ENCODE measurements at places on chromosomes 12 and 14. TPM values are rescaled to one million over a fixed set of nuclear protein-coding genes. Genes with fewer than 3 reads are reported as not detected.
A peak's percentile ranks its signal among the peaks of the same experiment; 100 is the strongest.

The ST8SIA1 gene
- 0.39 TPM for total RNA-seq

The WNT1 gene
- total RNA-seq, result 0.60 TPM

The FAM90A1 gene
- 0.14 TPM for total RNA-seq

The PCED1B gene
- total RNA-seq, result 49.9 TPM

The MGP gene
- total RNA-seq, result not detected

The CRADD gene
- total RNA-seq, result 10.7 TPM

The NPFF gene
- not detected for total RNA-seq

The FBLN5 gene
- 6.2 TPM for total RNA-seq

The KLHL33 gene
- total RNA-seq, result not detected

The ZC2HC1C gene
- total RNA-seq, result 1.5 TPM

The HSPB8 gene
- total RNA-seq, result not detected

The STRAP gene
- total RNA-seq, result 144 TPM

The NRDE2 gene
- 23.2 TPM for total RNA-seq

The NYNRIN gene
- total RNA-seq, result 0.34 TPM

The PRB2 gene
- total RNA-seq, result not detected

The RAN gene
- total RNA-seq, result 1,905 TPM

The RABGGTA gene
- 33.9 TPM for total RNA-seq

GRCh38 chr14:91858536-91859275 lies 8.6 kb downstream of the TC2N start:
- DNase-seq, result no peak

GRCh38 chr12:40248585-40249297 lies 23.9 kb downstream of the LRRK2 start:
- DNase-seq, result no peak

DNA sequence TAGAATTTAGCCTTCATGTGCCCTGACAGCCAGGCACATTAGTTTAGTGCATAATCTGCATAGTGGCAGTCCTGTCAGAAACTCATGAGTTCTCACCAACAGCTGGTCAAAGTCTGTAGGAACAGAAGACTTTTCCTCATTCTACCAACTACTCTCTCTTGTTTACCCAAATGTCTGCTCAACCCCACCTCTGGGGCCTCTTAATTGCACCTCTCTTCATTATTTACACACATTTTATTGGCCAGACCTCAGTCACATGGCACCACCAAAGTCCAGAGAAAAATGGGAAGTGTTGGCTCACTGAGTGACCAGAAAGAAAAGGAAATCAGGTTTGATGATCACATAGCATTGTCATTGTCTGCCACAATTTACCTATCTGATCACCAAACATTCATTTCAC lies 114.6 kb upstream of the PLXNC1 start:
- no peak for DNase-seq

GRCh38 chr12:51749986-51750317 lies 98.6 kb downstream of the FIGNL2 start:
- DNase-seq, result no peak

- no peak for DNase-seq
Measured at GRCh38 chr12:99287136-99287535, 360.4 kb upstream of the GARIN6 start.

DNA sequence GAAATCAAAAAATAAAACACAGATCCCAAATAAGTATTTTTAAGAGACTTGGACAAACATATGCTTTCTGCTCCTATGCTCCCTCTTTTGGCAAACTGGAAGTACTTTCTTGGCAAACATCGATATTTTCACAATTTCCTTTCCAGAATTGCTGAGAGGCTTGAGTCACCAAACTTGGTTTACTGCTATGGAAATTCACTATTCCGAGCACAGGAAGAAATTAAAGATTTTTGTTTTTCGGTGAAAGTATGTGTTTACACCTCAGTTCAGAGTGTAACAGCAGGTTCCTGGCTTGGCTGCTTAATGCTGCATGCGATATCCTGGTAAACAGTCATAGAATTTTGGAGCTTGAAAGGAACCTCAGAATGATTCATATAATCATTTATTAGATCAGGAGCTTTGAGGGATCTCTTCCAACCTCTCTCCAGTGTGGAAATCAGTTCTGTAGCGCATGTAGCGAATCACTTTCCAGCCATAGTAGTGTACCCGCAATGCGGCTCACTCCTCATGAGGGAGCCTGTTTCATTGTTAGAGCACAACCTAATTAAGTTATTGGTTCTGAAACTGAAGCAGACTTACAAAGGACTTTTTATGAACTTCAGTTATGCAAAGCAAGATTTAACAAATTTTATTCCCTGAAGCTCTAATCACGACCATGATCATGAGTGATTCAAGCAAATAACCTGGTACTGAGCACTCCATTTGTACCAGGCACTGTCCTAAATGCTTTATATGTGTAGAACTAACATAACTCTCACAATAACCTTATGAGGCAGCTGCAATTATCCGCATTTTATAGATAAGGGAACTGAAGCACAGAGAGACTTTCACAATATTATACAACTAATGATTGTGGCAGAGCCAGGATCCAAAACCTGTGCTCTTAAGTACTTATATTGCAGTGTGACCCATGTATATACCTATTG lies 56.4 kb upstream of the ATP2A2 start:
- no peak for DNase-seq

DNA sequence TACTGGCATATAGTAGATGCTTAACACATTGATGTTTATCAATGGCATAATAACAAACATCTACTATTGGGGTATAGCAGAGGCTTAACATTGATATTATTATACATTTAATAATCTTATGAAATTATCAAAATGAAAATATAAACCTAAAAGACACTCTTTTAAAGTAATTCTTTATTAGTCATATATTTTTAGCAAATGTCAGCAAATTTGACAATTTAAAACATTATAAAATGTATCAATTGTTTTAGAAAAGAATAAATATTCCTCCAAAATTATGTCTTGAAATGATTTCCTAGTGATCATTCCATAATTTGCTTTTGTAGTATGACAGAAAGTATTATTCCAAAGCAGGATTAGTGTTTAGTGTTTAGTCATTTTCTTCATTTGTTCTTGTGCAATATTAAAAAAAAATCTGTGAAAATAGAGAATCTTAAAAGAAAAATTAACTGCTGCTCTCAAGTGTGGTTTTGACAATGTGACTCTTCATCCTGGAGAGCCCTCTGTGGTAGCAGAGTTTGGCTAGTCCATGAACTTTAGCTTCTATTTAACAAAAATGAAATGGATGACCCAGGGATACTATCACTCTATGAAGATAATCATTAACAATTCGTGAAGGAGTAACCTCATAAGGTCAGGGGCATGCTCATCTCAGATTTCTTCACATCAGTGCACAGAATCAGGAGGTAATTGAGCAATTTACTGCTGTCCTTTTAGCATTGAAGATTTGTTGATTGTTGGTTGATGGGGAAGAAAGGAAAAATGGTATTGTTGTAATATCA lies 1018.5 kb downstream of the LRFN5 start:
- no peak for DNase-seq

- no peak for DNase-seq
Measured at GRCh38 chr12:80837342-80837978, 100.3 kb downstream of the LIN7A start.

- DNase-seq, result no peak
Measured at GRCh38 chr14:77812028-77812427, 12.1 kb downstream of the ADCK1 start.

- DNase-seq, result no peak
Measured at GRCh38 chr12:6204533-6205143, 4.4 kb downstream of the CD9 start.

DNA sequence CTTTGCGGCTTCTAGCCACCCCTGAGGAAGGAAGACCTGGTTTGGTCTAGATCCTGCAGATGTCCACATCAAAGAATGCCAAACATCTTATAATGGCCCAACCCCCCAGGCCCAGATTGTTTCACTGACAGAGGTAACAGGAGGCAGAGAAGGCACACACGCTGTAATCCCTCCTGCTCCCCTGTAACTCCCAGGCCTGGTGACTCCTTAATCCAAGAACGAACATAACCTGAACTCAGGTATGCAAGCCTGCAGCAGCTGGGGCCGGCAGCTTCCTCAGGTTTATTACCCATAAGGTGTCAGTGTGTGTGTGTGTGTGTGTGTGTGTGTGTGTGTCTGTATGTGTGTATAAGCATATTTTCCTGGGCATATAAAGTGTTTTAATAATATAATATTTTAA lies 52.7 kb downstream of the ERH start:
- no peak for DNase-seq

- DNase-seq, result no peak
Measured at GRCh38 chr14:90512329-90512991, 115.6 kb downstream of the CALM1 start.

GRCh38 chr12:130875193-130875592 lies 3.3 kb downstream of the RAN start:
- DNase-seq, result no peak

- no peak for DNase-seq
Measured at GRCh38 chr12:27754795-27755194, 25.2 kb upstream of the KLHL42 start.

DNA sequence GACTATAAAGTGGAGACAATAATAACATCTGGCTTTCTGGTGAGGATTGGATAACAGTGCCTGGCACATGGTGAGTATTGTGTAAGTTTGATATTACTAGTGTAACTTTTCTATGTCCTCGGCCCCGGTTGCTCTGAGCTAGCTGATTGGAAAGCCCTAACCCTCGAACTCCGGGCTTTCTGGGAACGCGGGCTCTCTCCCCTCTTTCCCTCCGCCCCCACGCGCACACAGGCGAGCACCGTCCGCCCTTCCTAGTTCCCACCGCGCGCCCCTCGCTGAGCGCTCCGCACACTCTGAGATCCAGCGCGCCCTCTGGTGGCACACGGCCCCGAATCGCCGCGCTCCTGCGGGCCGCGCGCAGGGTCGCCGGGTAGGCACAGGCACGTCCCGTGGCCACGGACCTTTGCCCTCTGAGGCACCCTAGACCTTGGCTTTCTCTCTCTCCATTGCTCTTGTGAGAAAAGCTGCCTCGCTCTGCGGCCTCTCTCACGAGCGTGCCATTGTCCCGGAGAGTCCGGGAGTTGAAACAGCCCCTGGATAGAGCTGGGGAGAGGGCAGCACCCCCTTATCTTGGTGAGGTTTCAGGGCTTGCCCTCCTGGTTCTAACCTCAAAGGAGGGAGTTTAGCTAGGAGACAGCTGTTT lies 23.2 kb upstream of the ESRRB start:
- peak; percentile 37 for DNase-seq

- DNase-seq, result no peak
Measured at GRCh38 chr12:3683670-3684069, 69.2 kb downstream of the CRACR2A start.

DNA sequence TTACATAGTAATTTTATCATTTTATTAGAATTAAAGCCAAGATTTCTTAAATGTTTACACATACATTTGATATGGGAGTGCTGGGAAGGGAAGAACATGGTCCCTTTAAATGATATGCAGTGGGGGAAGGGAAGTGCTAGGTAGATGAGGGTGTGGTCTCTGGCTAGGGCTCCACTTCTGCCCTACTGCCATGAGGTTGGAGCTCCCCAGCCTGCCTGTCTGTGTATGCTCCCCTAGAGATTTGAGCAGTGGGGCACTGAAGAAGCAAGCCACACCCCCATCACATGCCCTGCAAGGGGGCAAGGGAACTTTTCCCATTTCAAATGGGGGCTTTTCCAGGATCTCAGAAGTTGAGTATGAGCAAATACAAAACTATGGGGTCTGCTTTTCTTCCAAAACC lies 25.5 kb downstream of the CLECL1 start:
- no peak for DNase-seq

DNA sequence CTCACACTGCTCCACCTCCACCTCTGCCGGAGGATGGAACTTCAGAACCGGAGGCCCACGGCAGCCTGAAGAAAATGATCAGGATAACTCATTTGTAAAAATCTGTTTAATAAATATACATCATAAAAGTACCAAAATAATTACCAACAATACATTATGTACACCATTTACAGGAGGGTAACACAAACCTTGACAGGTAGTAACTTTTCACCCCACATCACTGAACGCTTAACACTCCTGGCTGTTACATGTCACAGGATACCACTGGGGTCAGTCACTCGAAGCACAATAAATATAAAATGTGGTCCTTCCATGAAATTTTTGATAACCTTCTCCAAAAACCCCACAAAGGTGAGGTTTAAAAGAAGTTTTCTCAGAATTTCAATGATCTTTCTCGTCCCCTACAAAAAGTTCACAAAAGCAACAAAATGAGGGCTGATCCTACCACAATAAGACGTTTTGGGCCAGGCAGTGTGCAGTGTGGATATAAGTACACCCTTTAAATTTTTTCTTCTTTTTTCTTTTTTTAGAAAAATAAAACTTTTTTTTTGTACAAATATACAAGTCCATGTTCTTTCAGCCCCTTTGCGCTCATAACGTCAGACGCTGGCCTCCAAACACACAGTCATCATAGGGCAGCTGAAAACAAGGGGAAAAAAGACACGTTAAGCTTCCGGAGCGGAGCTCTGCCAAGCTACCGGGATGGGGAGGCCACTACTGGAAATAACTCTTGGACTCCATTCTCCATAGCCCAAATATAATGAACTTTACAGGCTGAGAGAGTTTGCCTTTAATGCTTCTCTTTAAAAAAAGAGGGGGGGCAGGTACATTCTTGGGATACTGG lies 2.9 kb downstream of the NFKBIA start:
- DNase-seq, result no peak

GRCh38 chr12:131057722-131058515 lies 104.2 kb downstream of the ADGRD1 start:
- DNase-seq, result no peak

DNA sequence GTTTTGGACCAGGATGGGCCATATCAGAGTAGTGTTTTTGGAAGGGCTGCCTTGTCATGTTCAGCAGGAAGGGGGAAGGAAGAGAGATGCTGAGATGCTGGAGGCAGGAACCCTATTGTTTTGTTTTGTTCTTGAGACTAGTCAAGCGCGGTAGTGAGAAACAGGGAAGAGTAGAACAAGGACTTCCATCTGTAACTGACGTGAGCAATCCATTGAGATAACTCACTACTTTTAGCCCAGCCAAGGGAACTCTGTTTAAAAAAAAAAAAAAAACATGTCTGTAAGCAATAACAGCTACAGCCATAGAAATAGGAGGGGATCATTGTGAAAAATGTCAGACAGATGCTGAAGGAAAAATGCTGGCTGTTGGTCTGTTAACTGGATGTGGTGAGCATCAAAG lies 34.0 kb downstream of the CD9 start:
- DNase-seq, result no peak

DNA sequence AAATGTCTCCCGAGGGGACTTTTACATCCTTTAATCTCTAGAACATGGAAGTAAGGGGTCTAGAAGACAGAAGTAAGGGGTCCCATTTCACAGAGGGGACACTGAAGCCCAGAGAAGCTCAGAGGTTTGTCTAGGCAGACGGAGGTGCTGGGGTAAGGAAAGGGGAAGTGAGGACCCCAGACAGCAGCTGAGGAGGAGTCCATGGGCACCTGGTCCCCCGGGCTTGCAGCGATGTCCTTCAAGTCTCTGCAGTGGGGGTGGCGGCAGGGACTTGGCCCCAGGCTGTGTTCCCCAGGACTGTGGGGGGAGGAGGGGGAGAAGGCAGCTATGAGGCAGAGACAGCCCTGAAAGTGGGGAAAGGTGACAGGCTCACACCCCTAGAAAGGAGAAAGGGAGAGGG lies 30.7 kb downstream of the DTX1 start:
- DNase-seq, result no peak

All from activated T-helper 2 cell treated with anti-CD3 and anti-CD28 coated beads, Interferon-gamma antibody, Interleukin-2, Interleukin-4, amounts not matched to agents 10 μg/mL and 5 μg/mL and 100 μg/mL, durations not matched to agents 14 hours and 24 hours and 36 hours (primary cell).